ENCODE measurements at places on chromosomes 3 and 15.

GRCh38 chr3:46200211-46200610 lies 7.9 kb downstream of the CCR1 start:
- no peak for DNase-seq

- DNase-seq: peak; percentile 35
These were observed 24.8 kb upstream of the MBNL1 start for GRCh38 chr3:152243721-152244516.

DNA sequence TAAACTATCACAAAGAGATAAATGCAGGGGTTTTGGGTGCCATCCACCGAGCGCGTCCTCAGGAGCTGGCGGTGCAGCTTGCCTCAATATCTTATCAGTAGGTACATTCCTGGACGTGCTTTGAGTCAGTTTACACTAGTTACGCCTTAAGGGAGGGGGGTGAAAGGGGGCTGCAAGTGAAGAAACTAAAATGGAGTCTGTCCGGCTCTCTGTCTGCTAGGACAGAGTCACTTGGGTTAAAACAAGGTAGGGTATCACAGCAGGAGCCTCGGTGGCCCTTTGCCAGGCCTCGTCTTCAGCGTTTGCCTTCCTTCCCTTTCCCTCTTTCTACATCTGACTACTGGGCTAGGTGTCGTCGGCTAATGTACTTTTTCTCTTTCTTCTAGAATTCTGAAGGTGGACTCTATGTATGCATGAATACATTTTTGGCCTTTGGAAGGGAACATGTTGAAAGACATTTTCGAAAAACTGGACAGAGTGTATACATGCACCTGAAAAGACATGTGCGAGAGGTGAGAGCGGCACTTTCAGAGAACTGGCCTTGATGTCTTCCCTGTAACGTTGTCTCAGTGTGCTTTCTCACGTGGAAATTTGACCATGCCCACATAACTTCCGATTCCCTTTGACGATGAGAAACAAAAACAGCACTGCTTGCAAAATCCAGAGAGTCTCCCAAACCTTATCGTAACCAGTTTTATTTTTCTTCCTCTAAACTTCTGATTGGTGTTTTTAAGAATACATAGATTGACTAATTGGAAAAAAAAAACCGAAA lies 28.8 kb downstream of the USP13 start:
- no peak for DNase-seq

- no peak for DNase-seq
These were observed 28.5 kb downstream of the ACAD9 start for GRCh38 chr3:128907706-128908445.

GRCh38 chr15:77602800-77603199 lies 29.9 kb downstream of the LINGO1 start:
- no peak for DNase-seq

DNA sequence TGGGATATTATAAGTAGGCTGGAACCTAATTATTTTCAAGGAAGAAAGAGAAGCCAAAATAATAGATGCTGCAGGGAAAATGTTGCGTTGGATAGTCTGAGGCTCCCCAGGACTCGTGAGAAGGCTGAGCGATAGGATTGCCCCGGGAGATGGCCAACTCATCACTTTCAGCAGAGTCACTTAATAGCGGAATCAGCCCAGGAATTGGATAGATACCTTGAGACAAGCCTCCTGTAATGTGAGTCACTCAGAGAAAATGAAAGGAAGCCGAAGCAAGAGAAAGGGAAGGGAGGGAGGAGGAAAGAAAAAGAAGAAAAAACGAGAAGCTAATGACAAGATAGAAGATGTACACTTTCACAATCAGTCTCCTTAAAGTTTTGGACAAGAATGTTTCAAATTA lies 94.3 kb downstream of the SQOR start:
- DNase-seq: no peak

DNA sequence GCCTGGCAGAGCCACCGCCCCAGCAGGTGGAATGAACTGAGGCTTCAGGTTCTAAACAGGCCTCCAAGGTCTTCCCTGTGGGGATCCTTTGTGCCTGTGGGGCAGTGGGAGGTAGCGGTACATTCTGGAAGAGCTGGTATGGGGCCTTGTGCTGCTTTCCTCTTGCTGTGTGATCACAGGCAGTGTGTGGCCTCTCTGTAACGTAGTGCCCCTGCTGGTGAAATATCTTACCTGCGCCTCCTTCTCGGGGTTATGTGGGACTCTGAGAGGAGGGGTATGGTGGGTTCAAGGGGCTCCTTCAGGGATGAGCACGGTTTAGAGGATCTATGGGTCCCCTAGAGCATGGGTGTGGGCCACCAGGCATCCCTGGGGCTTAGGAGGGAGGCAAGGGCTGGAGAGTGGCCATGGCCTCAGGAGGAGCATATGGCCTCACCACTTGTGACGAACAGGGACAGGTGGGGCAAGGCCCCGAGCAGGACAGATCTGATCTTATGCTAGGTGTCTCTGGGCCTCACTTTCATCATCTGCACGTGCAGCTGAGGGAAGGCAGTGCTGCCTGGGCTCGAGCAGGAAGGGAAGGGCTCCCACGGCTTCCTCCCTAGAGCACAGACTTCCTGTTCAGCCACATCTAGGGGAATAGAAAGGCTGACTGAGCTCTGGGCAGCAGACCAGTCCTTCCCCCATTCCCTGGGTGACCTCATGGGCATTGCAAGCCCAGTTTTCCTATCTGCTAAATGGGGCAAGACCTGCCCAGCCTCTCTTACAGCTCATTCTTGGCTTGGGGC lies 1.9 kb upstream of the ALS2CL start:
- DNase-seq: peak; percentile 67

GRCh38 chr3:22476976-22477375 lies 726.0 kb upstream of the ZNF385D start:
- DNase-seq: no peak

GRCh38 chr3:188455748-188456147 lies 301.8 kb downstream of the LPP start:
- DNase-seq: no peak
